Tibial nerve (tissue), 4 donors: ENCODE measurements at places on chromosomes 6 and 20. TPM values are rescaled to one million over a fixed set of nuclear protein-coding genes. Genes with fewer than 3 reads are reported as not detected.

Gene SNRPB2
- 20.5 TPM for total RNA-seq

GRCh38 chr6:2977799-2978590, 6.6 kb upstream of the SERPINB6 start:
- H3K4me1 ChIP-seq = peaks cover 20% of the 10 kb centered on the region
- no peaks in the 10 kb centered on the region for H3K27me3 ChIP-seq
- peak overlapping the region; percentile 53 for H3K27ac ChIP-seq
- H3K36me3 ChIP-seq = no peaks in the 10 kb centered on the region
- no peak for DNase-seq

DNA sequence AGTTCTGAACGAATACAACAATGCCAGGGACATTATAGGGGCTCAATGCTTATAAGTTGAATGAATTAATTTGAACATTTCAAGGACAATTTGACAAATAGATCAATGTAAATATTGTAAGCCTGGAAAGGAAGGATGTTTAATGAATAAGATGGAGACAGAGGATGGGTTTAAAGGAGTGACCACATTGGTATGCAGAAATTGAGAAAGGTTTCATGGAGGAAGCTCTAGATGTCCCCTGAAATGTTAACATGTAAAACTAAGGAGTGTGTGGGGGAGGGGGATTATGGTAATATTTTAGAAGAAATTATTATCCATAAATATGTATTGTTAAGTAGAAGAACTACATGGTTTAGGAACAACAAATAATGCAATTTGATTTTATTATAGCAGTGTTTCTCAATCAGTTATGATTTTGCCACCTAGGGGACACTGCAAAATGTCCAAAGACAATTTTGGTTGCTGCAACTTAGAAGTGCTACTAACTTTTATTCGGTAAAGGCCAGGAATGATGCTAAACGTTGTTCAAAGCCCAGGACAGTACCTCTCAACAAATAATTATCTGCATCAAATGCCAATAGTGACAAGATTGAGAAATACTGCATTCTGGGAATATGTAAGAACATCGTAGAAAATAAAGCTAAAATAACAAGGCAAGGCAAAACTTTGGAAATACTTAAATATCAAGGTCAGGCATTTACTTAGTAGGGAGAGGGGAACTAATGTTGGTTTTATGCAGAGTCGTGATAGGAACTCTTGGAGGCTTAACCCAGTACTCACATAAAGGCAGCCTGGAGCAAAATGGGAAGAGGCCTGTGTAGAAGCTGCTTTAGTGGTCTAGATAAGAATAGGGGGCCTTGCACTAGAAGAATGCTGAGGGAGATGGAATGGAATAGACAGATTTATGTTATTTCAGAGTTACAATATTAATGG, 686.9 kb upstream of the CITED2 start:
- no peak for DNase-seq
- no peaks in the 10 kb centered on the region for H3K4me1 ChIP-seq
- no peak overlapping the region for H3K4me3 ChIP-seq
- H3K27me3 ChIP-seq = no peaks in the 10 kb centered on the region

Gene SIGLEC1
- total RNA-seq = 14.9 TPM

DNA sequence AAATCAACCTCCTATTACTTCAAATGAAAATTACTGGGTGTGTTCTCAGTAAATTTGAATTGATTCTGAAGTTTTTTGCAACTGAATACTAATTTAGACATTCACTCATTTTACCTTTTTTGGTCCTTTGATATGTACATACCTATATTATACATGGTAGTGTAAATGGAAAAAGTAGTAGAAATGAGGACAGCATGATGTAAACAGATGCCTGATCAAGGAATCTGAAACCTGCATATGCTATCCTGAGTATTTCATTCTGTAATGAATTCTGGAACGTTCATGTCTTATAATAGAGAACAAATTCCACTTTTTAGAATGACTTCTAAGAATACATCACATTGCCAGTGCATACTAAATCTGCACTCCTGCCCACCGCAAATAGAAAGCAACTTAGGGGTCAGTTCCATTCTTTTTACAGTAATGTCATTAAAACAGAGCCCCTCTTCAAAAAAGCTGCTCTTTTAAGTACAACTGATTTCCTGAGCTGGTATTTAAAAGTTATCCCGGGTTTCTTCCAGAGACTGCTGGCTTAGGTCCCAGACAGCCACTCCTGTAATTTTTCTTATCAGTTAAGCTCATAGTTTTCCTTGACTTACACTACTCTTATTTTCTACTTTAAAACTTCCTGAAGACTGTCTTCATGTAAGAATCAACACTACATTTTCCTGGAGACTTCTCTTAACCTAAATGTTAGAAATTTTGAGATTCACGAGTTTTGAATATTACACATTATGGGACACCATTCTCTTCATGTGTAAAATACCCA, 48.4 kb downstream of the MAP3K7 start:
- no peak overlapping the region for H3K4me3 ChIP-seq
- H3K36me3 ChIP-seq = no peaks in the 10 kb centered on the region
- DNase-seq = no peak
- H3K27me3 ChIP-seq = no peaks in the 10 kb centered on the region
